ENCODE measurements at places on chromosomes 2 and 18.

DNA sequence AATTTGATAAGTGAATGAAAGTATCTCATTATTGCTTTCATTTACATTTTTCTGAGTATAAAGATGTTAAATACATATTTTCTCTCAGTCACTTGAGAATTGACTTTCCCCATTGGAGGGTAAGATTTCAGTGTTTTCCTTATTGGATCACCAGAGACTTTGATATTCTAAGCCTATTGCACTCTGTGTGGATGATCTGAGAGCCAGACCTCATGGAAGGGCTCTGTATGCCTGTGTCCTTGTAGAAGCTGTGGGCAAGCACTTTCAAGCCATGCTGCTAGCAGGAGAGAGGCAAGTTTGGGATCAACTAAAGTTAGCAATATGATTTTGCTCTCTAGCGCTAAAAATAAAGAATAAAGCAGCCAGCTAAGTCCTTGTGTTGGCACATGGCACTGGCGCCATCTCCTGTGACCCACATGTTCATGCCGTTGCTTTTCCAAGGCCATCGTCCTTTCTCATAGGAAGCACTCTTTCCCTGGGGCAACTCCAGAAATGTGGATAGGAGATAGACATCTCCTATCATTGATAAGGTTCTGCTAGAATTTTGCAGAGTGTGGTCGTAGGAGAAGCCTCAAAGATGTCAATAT is 72.6 kb downstream of the AOX1 start:
- no peak for DNase-seq

DNA sequence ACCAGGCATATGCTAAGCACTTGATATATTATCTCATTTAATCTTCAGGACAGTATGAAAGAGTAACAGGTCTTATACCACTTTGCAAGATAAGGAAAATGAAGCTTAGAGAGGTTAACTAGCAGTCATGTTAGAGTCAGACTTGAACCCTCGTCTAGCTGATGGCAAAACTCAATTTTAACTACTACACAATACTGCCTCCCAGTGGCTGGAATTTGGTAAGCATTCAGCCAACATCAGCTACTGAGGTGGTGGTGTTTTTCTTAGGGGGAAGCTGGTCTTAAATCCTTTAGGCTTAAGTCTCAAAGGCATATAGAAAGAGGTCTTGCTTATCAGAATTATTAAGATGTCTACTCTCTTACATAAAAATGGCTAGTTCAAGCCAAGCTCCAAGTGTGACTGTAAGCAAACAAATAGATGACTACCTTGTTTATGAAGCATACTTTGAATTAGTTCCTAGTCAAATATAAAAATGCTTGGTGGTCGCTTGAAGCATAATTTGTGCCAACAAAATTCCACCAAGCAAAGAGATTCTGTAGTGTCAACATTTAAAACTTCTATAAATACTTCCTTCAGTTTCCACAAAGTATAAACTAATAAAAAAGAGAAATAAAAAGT is 325.4 kb upstream of the FIGN start:
- DNase-seq, result peak; percentile 61

GRCh38 chr2:143255899-143256298 is 126.7 kb downstream of the ARHGAP15 start:
- no peak for DNase-seq

DNA sequence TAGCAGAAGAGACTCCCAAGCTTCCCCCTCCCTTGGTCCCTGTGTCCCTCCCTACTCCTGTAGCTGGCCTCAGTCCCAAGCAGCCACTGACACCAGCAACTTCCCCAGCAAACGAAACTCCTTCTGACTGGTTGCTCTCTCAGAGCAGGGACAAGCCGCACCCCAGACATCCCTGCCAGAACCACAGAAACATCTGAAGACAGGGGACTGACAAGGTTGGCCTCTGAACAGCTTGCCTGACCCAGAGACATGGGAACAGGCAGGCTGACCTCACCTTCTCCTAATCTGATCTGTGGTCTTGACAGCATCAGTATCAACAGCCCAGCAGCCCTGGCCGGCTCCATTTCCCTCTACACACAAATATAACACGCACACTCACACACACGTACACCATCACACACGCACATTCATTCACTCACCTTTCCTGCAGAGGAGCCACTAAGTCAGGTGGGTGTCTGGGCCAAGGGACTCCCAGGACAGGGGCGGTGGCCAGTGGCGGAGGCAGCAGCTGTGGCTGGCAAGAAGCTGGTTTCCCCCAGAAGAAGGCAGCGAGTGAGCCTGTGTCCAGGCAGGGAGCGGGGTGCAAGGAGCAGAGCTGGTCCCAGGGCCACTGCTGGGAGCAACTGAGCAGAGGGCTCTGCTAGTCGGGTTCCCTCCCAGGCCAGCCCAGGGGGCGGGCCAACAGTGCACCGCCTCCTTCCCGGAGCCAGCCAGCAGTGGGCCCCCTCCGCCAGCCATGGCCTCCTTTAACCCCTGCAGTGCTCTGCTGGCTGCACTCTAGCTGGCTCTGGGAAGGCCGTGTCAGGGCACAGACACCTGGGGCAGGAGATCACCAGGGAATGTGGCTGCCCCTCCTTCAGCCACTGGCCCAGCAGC is 59.1 kb downstream of the TNS1 start:
- DNase-seq, result peak; percentile 57

GRCh38 chr2:11773747-11774525 is 27.5 kb downstream of the LPIN1 start:
- no peak for DNase-seq

- DNase-seq, result no peak
These were observed 762 bp upstream of the SPOPL start for GRCh38 chr2:138500592-138501424.

DNA sequence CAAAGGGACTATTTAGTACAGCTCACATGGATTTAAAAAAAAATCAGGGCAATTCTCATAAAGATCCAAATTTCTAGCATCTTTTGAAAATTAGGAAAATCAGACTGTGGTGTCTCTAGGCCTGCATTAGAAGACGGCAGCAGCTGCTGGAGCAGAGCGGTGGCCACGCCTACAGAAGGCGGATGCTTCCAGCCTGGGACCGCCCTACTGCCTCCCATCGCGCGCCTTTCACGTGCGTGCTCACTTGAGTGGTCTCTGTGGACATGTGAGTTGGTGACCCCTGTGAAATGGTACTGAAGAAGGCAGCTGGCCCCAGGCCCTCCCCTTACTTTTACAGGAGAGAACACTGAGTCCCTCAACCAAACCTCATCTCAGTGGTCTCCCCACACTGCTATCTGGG is 15.2 kb upstream of the ZFP36L2 start:
- no peak for DNase-seq

DNA sequence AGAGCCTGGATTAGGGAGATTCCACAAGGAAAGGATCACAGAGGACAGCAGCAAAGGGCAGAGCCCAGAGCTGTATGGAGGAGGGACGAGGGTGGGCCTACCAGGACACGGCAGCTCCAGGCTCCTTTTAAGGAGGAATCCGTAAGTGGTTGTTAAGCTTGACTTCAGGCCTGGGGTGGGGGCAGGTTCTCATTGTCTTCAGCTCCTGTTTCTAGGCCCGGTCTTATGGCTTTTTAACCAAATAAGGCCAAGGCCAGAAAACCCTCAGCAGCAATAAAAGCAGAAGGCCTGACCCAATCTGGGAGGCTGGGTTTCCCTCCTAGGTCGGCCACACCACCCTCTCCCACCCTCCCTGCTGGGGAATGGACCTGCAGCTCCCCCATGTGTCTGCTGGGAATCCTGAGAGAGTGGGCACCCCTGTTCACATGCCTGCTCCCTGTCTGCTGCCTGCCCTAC is 111.2 kb downstream of the PLB1 start:
- DNase-seq, result peak; percentile 40

- DNase-seq, result no peak
These were observed 31.9 kb downstream of the SPAG16 start for GRCh38 chr2:213316001-213316735.

DNA sequence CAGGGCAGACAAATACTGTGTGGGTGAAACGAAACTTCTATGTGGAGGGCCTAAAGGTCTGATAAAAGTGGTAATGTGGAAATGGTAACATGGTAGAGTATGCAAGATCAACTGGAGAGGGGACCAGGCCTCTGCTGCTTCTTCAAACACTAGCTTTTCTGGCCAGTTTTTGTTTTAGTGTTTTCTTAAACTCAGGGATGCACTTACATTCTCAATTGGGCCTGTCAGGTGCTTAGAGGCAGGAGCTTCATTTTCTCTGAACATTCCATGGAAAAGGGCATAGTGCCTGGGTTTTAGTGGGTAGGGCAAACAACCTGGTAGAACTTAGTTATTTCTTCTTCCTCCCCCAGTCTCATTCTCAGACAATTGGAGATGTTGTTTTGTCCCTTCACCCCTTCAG is 10.5 kb upstream of the ST3GAL5 start:
- no peak for DNase-seq

- no peak for DNase-seq
These were observed 18.2 kb downstream of the ADRA2B start for GRCh38 chr2:96097951-96098823.

Measured in endothelial cell of umbilical vein (primary cell).